ENCODE measurements at places on chromosomes 12 and 14.

DNA sequence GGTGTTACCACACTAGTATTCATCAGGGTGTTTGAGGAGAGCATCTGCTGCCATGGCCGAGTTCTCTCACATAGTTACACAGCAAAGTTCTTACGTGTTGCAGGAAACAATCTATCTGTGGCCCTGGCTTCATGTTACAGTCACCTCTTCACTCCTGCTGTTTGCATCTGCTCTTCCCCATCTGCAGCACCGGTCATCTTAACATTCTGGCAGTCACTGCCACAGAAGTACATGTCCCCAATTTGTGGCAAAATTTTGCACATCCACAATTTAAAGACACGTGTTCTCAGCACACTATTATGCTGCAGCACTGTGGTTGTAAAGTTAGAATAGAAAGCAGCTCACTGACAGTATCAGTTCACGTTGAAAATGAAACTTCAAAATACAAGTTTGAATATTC, 23.2 kb downstream of the MAPK1IP1L start:
- DNase-seq = no peak

DNA sequence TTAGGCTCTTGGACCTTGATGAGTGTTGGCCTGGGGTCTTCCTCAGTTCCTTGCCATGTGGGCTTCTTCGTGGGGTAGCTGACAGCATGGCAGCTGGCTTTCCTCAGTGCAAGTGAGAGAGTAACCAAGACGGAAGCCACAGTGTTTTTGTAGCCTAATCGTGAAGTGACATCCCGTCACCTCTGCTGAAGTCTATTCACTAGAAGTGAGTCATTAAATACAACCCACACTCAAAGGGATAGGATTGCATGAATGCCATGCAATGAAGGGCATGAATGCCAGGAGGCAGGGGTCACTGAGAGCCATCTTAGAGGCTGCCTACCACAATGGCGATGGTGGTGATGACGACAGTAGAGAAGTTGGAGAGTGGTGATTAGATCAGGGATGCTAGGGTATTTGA, 13.5 kb upstream of the ASIC1 start:
- DNase-seq = no peak

DNA sequence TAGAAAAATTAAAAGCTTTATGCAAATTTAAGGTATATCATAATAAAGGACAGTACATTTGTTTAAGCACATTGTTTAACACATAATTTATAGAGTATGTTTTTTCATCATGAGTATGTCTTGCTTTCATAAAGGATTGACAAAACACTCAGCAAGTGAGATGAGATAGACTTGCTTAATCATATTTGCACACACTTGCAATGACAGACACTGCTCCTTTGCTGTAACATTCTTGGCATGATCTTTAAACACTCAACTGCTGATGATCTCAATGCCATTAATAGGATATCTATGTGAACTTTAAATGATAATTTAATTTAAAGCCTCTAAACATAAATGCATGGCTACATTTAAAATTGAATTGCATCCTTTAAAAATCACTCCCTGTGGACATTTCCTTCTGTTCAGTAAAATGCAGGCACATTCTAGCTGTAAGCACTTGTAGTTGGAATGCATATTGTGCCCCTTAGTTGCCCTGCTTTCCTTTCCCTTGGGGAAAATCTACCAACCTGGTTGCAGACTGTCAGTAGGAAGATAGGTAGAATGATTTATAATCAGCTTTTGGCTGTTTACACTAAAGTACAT, 979.0 kb downstream of the TMTC2 start:
- DNase-seq = no peak

GRCh38 chr14:22905627-22906026, 13.3 kb downstream of the RBM23 start:
- no peak for DNase-seq

GRCh38 chr12:29082522-29082921, 66.6 kb upstream of the FAR2 start:
- no peak for DNase-seq

GRCh38 chr12:123387508-123388176, 3.7 kb downstream of the KMT5A start:
- DNase-seq = no peak

- DNase-seq = no peak
These were observed 7.1 kb downstream of the DTX1 start for GRCh38 chr12:113063396-113064350.

DNA sequence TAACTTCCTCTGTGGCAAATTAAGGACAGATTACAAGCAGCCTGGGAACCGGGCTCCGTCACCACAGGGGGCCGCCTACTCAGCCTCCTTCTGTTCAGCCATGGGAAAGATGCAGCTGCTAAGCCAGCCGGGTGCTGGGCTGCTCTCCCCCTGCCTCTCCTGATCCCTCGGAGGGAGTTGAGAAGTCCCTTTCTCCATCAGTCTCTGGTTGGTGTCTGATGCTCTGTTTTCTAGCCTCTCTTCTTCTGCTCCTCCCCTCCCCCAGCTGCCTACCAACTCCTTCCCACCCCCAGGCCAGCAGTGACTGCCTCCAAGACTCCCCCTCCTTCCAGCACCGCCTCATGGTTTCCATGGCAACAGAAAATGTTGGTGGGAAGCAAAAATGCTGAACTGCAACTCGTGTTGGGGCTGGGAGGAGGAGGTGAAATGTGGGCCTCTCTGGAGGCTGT, 486.7 kb downstream of the APAF1 start:
- peak; percentile 13 for DNase-seq

DNA sequence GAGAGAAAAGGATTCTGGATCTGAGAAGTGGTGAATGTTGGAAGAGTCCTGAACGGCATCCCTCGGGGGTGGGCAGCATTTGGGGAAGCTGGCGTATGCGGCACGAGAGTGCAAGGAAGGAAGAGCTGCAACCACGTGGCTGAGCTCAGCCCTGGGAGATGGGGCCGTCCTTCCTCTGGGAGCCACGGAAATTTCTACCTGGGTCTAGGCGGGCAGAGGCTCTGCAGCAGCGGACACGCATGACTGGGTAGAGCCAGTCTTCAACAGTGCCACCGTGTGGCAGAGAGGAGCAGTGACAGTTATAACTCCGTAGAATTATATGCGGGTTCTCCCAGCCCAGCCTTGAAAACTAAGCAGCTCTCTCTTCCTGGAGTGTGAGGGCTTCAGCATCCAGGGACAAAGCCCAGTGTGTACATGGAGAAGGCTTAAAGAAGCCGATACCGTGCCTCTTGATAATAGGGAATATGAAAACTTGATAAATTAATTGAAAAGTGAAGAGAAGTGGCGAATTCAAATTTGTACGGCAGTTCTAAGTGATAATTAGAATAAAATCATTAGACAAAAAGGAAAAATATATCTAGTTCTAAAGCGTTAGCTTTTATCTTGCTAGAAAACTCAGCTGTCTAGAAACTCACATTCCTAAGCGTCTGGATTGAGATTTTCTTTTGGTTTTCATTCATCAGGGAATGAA, 82.9 kb upstream of the STXBP6 start:
- no peak for DNase-seq

DNA sequence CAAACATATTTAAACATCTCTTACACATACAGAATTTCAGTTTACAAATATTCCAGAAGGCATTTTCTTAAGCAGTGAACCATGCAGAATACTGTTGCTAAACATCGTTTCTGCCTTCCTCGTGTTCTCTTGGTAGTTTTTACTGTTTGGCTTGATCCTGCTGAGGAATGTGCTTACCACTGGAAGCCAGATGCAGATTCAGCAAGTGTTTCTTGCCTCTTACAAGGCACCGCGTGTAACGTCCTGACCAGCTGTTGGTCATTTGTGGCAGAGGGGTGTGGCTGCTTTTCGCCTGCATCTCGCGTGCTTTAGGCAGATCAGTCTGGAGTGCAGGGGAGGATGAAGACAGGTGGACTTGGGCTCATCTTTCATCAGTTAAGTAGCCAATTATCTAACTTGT, 12.4 kb downstream of the EIF2B1 start:
- no peak for DNase-seq

DNA sequence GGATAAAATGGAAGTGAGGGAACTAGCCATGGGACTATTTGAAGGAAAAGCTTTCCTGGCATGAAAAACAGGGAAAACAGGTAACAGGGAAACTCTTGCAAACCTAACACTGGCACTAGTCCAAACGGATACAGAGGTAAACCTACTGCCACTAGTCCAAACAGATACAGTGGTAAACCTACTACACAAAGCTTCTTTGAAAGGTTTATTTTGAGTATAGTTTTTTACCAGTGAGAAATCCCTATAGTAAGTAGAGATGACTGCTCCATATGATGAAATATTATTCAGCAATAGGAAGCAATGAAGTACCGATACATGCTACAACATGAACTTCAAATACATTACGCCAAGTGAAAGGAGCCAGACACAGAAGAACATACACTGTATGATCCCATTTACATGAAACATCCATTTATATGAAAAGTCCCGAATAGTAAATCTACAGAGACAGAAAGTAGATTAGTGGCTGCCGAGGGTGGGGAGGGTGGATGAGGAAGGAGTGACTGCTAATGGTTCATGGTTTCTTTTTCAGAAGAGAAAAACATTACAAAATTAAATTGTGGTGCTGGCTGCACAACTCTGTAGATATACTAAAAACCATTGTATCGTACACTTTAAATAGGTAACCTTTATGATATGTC, 25.5 kb downstream of the SPTLC2 start:
- no peak for DNase-seq

- DNase-seq = no peak
These were observed 17.9 kb downstream of the TIMELESS start for GRCh38 chr12:56431288-56431687.

DNA sequence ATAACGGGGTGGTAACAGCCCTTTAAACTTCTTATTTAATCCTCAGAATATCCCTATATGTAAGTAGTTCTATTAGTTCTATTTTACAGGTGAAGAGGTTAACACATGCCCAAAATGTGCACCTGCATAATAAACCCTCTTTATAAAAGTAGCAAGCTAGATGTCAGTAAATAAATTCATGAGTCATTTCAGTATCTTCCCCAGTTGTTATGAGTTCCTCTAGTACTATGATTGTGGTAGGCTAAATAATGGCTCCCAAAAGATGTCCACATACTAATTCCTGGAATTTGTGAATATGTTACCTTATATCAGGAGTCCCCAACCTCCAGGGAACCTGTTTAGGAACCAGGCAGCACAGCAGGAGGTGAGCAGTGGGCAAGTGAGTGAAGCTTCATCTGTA, 106.5 kb downstream of the TMTC3 start:
- no peak for DNase-seq

DNA sequence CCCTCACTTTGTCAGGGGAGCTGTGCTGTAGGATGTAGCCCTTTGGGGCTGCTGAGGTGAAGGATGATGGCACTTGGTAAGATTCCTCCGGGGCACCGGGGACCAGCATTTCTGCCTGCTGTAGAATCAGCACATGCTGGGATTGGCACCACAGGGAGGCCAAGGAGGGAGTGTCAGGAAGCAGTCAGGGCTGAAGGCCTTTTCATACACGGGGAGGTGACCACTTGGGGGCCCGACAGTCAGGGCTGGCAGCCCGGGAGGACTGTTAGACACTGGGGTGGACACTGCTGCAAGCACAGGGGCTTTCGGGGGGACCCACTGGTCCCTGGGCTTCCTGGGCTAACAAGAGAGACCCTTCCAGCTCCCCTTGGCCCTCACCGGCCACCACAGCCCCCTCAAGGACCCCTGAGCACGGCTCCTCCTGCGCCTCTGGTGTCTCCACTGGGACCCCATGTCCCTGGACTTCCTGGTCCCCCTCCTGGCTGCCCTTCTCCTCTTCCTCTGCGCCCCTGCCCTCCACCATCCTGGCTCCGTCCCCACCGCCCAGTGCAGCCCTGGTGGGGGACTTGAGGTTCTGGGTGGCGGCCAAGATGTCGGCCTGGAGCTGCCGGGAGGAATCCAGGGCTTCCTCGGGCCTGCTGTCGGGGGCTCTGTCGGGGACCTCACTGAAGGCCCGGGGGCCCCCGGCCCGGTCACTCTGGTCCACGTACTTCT, 6.5 kb downstream of the TMEM119 start:
- DNase-seq = no peak

- DNase-seq = no peak
These were observed 217.1 kb upstream of the BTG1 start for GRCh38 chr12:92362785-92363184.

DNA sequence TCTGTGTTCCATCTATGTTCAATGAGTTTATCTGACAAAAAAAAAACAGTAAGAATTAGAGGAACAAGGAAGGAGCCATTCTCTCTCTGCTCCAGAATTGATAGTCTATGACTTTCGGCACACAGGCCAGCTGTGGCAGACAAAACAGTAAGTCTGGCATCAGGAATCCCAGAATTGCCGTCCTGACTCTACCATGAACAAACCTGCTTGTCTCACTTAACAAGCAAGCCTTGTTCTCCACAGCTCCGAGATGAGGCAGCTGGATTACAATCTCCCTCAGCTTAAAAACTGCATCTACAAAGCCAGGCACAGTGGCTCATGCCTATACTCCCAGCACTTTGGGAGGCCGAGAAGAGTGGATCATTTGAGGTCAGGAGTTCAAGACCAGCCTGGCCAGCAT, 153.6 kb upstream of the TMCC3 start:
- no peak for DNase-seq

DNA sequence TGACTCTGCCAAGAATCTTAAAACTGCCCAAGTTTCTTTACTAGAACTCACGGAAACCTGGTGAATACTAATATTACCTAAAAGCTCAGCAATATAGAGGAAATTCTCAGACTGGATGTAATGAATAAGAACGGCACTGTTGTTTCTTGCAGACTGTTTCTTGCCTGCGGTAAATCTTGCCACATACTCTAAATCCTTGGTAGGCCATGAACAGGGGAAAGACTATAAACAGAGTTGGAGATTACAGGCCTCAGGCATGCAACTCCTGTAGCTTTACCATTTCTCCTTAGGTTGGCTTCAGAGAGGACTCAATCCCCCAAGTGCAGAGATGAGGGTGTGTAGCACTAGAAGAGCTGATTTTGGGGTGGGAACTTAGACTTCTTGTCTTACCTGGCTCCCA, 1.1 kb downstream of the ALDH6A1 start:
- no peak for DNase-seq

- DNase-seq = no peak
These were observed 62.5 kb downstream of the ZFP36L1 start for GRCh38 chr14:68730348-68730747.

- DNase-seq = no peak
These were observed 185.6 kb downstream of the APAF1 start for GRCh38 chr12:98830657-98831056.

DNA sequence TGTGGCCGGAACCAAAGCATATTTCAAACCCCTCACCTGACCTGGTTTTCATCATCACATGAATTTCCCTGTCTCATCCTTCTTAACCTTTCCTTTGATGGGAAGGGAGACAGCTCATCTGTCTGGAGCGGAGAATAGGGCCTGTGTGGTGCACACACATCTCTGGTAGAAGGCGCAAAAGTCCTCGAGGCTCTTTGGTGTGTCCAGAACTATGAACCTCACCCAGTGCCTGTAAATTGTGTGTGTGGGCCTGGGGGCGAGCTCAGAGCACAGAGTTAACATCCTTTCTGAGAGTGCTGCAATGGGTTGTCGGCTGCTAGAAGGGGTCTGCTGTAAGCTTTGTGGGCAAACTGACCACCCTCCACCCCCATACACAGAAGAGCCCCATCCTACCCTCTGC, 749 bp downstream of the GALNT6 start:
- no peak for DNase-seq

- no peak for DNase-seq
These were observed 6.3 kb downstream of the SCNN1A start for GRCh38 chr12:6368906-6369525.

Data from non-pigmented ciliary epithelial cell (primary cell).